CD4-positive, alpha-beta T cell treated with Interleukin-21 for 1 hour (primary cell): ENCODE measurements at places on chromosomes 2 and 18.

GRCh38 chr2:195863564-195863963 is 205.1 kb downstream of the DNAH7 start:
- no peak for DNase-seq

GRCh38 chr2:60891180-60891579 is 9.8 kb downstream of the REL start:
- DNase-seq, result peak; percentile 27

DNA sequence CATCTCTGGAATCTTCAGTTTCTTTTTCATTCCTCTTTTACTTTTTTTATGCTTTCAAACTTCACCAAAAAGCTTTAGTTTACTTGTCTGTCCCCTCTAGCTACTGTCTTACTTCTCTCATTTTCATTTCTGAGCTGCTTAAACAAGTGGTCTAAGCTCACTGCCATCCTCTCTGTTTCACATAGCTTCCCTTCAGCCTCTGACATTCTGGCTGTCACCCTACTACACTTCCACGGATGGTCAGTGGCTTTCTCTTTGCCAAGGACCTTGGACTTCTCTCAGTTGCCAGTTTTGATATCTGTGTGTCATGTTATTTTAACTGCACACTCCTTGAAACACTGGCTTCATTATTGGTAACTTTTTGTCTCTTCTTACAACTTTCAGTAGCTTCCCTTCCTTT is 176.1 kb downstream of the IKZF2 start:
- DNase-seq, result no peak

DNA sequence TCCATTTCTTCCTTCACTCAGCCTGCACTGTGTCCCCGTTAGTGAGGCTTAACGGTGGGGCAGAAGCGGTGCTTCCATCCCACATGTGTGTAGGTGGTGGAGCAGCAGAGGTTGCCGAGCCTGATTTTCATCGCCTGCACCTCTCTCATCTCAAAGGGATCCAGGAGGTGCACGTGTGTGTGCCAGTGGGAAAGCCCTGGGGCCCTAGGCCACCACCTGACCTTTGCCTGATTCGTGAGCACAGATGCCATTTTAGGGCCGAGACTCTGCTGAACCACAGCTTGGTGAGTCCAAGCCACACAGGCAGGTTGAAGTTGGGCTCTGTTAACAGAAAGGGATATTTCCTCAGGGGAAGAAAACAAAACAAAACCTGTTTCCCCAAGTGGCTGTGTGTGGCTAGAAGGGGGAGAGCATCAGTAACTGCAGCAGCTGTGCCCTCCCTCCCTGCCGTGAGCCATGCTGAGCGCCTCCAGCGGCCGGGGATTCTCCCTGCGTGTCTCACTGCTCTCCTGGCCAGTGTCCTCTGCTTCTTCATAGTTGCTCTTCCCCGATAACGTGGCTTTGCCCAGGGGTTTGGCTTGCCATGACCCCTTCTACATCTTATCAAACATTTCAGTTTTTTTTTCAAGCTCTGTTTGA is 81.5 kb downstream of the MAPRE2 start:
- DNase-seq, result no peak

DNA sequence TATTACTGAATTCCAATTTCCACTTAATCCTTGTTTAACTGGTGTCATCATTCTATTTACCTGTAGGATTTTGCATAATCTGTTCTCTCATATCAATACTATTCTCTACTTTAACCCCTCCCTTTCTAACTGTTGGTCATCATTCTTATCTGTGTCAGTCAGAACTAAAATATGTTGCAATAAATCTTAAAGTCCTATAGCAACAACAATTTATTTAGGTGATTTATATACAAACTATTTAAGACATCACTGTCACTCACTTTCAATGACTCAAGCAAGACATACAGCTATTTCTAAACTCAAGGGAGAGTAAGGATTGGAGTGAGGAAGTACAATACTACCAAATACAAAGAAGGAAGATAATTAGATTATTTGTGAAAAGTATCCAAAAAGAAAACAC is 740.4 kb downstream of the DSC3 start:
- no peak for DNase-seq

DNA sequence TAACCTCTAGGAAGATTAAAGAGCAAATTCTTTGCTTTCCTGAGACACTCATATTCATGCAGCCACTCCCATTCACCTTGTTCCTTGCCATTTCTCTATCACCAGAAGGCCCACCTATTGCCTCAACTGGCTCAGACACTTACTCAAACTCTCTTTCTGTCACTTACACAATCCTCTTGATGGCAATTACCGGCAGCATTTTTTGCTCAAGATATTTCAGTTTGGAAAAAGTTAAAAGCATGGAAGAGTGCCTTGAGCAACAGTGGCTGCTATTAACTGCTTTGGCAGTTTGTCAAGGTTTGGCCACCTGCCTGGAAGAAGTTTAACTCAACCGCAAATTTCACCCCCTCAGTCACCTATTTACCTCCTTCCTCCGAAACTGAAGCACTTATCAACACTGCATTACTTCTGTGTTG is 1104.0 kb upstream of the PIK3C3 start:
- DNase-seq, result no peak

GRCh38 chr18:76317136-76317535 is 177.9 kb downstream of the ZNF516 start:
- DNase-seq, result no peak

DNA sequence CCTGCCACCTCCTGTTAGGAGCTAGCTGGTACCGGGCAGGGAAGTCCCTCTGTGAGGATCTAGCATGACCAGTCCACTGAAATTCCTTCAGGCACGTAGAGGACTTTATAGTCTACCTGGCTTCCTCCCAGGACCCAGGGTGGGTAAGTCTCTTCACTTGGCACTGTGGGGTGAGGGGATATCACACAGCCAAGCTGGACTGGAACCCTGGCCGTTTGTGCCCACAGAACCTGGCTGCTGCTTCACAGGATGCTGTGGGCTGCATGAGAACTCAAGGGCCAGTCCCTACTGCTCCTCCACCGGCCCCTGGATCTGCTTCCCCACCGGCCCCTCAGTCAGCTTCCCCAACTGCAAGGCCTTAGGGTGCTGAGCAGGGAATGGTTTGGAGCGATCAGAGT is 35.8 kb downstream of the HS1BP3 start:
- DNase-seq, result no peak

GRCh38 chr2:173854840-173855239 is 110.3 kb downstream of the SP3 start:
- DNase-seq, result no peak
